ENCODE measurements at places on chromosomes 7 and 10.
A peak's percentile ranks its signal among the peaks of the same experiment; 100 is the strongest.

GRCh38 chr7:104123786-104124185 lies 84.0 kb downstream of the ORC5 start:
- DNase-seq = no peak

DNA sequence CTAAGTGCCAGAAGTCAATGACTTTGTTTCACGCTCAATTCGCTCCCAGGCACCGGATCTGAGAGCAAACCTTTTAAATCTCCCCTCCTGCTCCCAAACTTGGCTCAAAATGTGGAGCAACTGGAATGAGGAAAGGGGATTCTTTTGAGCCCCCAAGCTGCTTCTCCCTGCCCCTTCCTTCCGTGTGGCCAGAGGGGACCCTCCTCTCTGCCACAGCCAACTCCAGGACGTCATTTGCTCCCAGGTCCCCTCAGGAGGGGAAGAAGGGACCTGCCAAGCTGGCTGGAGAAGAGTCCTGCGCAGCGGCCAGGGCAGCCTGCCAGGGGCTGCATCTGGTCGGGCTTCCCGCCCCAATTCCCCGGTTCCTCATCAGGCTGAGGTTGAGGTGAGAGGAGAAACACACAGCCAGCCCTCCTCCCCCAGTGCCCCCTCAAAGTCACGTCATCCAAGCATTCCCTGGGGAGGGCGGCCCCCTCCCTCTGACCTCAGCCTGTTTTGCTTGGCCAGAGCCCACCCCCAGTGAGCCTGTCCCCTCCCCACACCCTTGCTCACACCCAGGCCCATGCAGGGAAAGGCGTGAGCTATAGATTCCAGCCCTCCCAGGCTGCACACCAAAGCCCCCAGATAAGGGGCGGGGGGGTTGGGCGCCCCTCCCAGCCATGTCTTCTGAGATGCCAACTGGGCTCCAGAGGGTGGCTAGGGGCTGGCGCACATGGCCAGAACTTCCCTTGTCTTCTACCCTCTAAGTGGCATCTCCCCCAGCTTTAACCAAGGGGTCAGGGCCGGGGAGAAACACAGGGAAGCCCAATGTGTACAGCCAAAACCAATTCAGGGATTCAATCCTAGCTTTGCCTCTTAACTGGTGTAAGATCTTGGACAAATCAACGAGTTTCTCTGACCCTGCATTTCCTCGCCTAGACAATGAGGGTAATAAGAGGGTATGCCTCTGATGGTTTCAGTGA lies 35.0 kb downstream of the SH3PXD2A start:
- DNase-seq = peak; percentile 93

GRCh38 chr7:155217634-155218033 lies 80.0 kb upstream of the INSIG1 start:
- DNase-seq = no peak

DNA sequence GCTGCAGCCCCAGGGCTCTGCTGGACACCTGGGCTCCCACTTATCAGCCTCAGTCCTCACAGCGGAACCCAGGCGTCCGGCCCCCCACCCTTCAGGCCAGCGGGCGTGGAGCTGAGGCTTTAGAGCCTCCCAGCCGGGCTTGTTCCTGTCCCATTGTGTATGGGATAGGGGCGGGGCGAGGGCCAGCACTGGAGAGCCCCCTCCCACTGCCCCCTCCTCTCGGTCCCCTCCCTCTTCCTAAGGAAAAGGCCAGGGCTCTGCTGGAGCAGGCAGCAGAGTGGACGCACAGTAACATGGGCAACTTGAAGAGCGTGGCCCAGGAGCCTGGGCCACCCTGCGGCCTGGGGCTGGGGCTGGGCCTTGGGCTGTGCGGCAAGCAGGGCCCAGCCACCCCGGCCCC lies 2.7 kb downstream of the NOS3 start:
- DNase-seq = no peak

DNA sequence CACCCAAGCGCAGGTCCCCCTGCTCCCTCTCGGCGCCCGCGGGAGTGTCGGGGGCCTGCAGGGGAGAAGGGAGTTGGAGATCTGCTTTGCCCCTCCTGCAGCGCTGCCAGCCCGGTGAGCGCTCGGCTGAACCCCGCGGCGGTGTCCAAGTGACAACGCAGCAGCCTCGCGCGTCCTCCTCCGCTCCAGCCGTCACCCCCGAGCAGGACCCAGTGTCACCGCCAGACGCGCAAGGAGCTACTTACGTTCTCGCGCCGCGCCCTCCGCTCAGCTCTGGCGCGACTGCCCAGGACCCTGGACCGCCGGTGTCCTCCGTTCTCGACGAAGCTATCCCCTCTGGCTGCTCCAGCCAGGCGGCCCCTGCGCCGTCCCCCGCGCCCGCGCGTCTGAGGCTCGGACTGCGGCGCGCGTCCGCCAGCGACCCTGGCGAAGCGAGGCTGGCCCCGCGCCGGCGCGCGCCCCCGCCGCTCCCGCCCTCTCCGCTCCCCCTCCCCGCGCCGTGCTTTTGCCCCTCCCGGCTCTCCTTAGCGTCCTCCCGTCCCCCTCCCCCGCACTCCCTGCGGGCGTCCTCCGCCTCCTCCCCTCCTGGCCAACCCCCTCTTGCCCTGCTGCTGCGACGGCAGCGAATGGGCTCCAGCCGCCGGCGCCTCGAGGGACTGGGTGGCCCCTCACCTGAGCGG lies at the start of gene NRCAM:
Gene NRCAM, minus strand, starts transcription at position 439 of the 680 bp plus-strand sequence. CDS start 216,372 bp downstream, outside the sequence.
- DNase-seq = peak; percentile 43

DNA sequence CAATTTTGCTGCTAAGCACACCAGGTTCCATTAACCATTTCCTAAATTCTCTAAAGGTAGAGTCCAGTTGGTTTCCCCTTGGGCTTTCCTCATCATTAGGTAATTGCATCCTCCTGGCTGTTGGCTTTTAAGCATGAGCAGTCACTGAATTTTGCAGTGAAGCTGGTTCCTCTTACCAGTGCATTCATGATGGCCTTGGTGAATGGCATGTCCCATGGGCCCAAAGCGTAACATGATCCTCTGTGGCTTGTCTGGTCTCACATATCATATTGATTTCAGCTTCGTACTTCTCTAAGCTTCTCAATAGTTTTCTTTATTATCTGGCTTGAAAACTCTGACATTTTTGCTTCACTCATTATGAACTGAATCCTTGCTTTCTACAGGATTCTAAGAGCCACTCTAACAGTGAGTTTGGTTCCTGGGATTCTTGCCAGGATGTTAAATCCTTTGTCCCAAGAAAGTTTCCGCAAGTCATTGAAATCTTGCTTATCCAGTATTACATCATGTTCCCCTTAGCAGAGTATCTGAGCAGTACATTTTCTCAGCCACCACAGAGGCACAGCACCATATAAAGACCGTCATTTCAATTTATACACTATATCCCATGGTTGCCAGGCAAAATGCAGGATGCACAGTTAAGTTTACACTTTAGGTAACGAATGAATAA lies 134.2 kb downstream of the PTN start:
- DNase-seq = peak; percentile 20

- no peak for DNase-seq
Measured at GRCh38 chr7:73738220-73738611, 386 bp downstream of the ABHD11 start.

DNA sequence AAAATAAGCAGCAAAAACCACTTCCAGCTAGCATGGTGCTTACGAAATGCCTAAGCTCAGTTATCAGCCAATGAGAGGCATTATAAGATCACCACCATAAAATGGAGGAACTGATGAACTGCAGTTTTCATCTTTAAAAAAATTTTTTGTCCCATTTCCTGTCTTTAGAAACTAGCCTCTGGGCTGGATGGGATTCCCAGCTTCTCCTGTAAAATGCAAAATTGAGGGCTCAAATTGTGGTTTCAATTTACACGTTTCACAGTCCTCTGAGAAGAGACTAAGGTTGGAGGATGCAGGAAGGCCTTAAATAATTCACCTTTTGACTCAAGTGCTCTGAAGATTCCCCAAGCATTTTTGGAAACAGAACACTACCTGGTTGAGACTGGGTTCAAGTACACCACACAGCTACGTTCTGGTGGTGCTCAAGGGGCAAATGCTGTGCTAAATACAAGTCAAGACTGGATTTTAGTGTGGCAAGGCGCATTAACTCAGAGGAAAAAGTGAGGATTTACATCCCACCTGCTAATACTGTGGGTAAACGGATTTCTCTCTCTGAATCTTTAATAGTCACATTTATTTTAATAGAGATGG lies 951 bp downstream of the ZNF25 start:
- DNase-seq = peak; percentile 53

GRCh38 chr7:129435414-129435829 lies 1.2 kb downstream of the STRIP2 start:
- DNase-seq = no peak

GRCh38 chr7:151886783-151887182 lies 9.9 kb upstream of the PRKAG2 start:
- no peak for DNase-seq

DNA sequence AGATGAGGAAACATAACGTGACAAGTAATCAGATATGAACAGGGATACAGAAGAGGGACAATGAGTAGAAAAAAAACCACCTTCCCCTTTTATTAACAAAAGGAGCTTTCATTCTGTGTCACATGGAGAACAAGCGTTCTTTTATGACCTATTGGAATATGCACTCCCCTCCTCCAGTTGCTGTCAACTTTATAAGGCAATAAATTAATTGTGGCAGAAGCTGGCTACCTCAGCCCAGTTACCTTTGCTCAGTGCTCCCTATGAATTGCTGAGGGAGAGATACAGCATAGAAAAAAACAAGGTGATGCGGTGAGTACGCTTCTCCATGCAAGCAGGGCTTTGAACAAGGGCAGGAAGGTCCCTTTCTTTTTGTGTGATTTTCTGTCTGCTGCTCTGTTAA lies at the start of gene MGAM2:
Gene MGAM2, plus strand, starts transcription at position 220 of the 400 bp plus-strand sequence. CDS start 5,156 bp downstream, outside the sequence.
- no peak for DNase-seq

DNA sequence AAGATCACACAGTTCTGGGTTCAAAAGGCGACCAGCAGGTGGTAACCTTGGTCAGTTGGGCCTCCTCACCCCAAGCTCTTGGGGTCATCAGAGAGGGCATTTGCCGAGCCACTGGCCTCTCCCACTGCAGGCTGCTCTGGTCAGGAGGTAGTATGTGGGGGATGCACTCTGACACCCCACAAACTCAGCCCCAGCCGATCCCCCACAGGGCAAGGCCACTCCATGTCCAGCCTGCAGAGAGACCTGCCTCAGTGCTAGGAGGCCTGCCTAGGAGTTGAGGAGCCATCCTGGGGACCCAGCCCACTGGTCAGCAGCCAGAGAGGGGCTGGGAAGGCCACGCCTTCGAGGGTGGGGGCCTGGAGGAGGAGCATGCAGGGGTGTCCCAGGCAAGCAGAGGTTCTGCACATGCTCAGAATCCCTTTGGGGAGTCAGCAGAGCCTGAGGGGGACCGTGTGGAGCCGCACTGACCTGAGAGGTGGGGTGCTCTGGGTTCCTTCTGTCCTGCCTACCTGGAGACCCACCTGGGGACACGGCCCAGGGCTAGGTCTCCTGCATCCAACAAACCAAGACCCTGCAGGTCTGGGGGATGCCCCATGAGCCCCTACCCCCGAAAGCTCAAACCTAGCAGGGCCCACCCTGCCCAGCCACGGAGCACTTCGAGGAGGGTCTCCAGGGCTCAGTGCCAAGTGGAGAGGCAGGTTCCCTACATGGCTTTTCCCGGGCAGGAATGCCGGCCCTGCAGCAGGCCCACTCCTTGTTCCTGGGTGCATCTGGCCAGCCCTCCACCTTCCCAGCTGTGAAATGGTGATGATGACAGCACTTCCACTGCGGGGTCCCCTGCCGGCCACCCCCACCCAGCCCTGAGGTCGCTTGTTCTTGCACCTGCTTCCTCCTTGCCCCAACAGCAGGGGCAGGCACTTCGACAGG lies 58.5 kb downstream of the RASGEF1A start:
- no peak for DNase-seq

DNA sequence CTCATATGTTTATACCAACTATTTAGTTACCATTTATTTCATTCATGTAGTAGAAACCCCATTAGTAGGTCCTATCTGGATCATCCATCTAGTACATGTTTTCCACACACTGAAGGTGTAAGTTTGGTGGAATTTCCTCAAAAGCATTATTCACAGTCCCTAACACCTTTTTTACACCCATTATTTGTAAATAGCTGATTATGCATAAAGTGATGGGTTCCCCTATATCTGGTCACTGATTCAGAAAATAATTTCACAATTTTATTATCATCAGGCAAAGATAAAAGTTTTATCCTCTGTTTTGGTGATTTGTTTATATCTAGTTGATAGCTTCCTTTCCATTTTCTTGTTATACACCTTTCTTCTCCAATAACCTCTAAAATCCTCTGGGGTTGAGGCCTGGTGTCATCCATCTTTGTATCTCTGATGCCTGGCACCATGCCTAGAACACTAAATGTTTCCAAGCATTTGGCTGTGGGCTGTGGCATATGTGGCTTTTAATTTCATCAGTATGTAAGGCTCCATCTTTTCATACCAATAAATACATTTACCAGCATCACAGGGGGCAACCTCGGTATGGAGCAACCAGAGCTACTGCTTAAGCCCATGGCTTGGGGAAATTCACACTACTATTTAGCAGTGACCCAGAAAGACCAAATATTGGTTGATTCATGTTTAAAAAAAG lies 1089.5 kb upstream of the LRRN3 start:
- no peak for DNase-seq

- no peak for DNase-seq
Measured at GRCh38 chr7:76259124-76260093, 43.1 kb upstream of the HSPB1 start.

- DNase-seq = no peak
Measured at GRCh38 chr7:49876202-49876601, 102.8 kb downstream of the VWC2 start.
